ENCODE measurements at places on chromosomes 2 and 18. TPM values are rescaled to one million over a fixed set of nuclear protein-coding genes. Genes with fewer than 3 reads are reported as not detected.
A peak's percentile ranks its signal among the peaks of the same experiment; 100 is the strongest.

DNA sequence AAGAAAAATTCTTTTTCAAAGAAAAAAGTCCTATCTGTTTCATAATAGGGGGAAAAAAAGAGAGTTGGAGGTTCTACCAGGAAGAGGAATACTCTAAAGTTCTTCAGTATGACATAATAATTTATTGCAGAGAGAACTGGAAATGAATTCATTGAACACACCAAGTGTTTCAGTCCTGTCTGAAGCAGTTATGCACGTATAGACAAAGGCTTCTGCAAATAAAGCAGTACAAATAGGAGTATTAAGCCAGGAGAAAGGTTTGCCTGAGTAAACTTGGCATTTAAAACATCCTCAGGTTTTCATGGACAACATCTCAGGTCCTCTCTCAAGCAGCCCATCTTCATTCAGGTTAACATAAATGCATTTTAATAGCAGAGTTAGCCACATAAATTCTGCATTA is 141.6 kb downstream of the CCDC148 start:
- no peak for DNase-seq

- DNase-seq, result no peak
Observed at GRCh38 chr2:28642796-28643195, 108.8 kb upstream of the PPP1CB start.

- no peak for DNase-seq
Observed at GRCh38 chr18:8411492-8411891, 197.7 kb upstream of the RAB12 start.

GRCh38 chr2:160225722-160226121 is 25.6 kb upstream of the ITGB6 start:
- no peak for DNase-seq

Gene REG3G
- total RNA-seq, result not detected

DNA sequence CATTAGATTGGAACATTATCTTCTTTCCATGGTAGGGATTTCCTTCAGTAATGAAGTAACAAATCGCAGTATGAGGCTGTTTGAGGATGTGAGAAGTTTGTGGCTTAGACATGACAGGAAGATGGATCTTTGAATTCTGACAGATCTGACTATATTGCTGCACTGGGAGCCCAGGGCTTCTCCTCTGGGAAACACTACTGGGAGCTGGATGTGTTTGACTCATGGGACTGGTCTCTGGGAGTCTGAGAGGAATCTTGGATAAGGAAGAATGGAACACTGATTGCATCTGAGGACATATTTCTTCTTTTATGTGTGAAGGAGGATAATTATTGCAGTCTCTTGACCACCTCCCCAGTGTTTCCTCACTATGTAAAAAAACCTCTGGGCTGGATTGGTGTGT is 77.2 kb upstream of the ST6GAL2 start:
- DNase-seq, result no peak

- DNase-seq, result no peak
Observed at GRCh38 chr2:61631321-61631720, 93.2 kb upstream of the XPO1 start.

DNA sequence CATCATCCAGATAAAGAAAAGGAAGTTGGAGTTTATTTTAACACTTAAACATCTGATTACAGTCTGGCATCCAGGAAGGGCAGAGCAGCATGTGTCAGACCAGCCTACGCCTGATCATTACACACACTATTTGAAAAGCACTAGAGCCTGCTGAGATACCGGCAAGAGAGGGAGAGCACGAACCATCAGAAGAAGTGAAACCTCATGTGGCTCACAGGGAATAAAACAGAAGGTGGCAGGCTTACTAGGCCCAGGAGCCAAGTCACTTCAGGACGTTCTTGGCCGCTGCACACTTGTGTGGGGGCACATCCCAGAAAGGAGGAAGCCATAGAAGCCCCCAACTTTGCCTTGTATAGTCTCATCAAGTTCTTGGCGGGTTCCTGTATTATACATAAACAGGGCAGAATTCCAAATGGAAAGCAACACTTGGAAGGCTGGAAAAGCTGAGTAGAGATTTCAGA is 105.5 kb downstream of the UGGT1 start:
- DNase-seq, result no peak

DNA sequence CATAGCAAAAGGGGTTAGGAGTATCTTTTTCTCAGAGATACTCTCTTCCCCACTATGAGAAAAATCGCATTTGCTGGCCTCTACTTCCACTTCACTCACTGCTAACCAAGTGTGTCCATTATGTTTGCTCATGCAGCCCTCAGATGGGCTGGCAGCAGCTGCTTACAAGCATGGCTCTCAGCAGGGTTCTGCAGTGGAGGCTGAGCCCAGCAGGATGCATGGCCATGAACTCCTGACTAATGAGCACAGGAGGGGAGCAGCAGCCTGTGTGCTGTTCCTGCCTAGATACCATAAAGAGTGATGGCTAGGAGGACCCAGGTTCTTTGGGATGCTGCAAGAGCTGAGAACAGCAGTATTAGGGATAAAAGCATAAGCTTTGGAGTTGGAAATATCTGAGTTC is 316.9 kb upstream of the THSD7B start:
- DNase-seq, result no peak

GRCh38 chr2:182655750-182656149 is 60.3 kb upstream of the DNAJC10 start:
- DNase-seq, result no peak

GRCh38 chr2:151025816-151026215 is 235.8 kb downstream of the RBM43 start:
- DNase-seq, result no peak

DNA sequence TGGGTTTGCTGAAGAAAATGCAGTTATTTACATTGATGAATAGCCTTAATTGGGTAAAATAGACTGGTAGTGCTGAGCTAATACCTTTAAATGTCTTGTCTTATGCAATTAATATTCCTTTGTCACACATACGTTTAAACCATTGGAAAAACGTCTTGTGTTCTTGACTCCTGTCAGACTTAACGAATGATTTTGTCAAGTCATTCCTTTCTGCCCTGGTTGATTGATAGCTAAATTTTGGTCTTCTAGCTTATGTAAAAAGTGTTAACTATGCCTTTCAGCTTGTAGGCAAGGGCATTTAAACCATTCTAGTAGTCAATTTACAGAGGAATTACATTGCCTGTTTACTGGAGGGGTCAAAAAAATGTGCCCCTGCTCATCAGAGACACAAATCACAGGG is 105.8 kb upstream of the LRRTM1 start:
- no peak for DNase-seq

Gene ANKRD39
- 11.6 TPM for total RNA-seq

Gene SLC35F5
- 320 TPM for total RNA-seq

- DNase-seq, result no peak
Observed at GRCh38 chr2:122955776-122956175, 1069.3 kb upstream of the CNTNAP5 start.

Gene CELF4
- total RNA-seq, result not detected

Gene UPP2
- 0.11 TPM for total RNA-seq

Gene SPR
- total RNA-seq, result 29.4 TPM

- no peak for DNase-seq
Observed at GRCh38 chr18:13453714-13454113, 235.2 kb downstream of the LDLRAD4 start.

Gene TRIP12
- total RNA-seq, result 273 TPM

Gene NEU2
- not detected for total RNA-seq

- DNase-seq, result no peak
Observed at GRCh38 chr18:75097491-75098225, 111.3 kb downstream of the PTGR3 start.

Gene PLEK
- total RNA-seq, result 11.8 TPM

DNA sequence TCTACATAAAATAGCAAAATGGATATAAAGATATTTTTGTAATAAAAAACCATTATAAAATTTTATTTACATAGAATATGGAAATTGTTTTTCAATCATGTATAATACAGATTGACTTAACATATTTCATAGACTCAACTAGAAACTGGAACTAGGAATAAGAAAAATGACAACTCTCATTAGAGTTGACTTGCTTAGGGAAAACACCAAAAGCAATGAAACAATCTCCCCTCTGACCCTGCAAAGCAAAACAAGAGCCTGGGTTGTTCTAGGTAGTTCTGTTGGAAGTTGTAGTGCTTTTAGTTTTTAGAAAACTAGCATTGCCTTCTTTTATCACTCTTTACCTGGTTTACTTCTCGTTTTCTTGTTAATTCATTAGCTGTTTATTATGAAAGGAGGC is 32.2 kb upstream of the MTIF2 start:
- DNase-seq, result no peak

GRCh38 chr2:47508641-47509040 is 105.7 kb downstream of the MSH2 start:
- DNase-seq, result no peak

- peak; percentile 31 for DNase-seq
Observed at GRCh38 chr2:42105330-42106256, 57.8 kb downstream of the PKDCC start.

DNA sequence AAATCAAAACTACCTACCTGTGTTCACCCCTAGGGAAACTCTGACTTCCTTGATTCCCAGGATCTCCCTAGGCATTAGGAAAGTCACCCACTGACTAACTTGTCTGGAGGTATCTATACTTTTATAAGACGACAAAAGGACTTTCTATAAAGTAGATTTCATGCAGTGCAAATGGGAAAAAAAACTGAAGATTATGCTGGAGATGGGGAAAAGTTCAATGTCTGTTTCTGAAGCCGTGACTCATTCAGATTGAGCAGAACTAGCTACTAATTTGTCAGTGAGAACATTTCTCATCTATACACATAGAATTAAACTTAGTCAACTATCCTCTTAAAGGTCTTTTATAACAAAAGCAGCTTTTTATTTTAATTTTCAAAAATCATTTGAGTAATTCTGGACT is 6.0 kb downstream of the SEPTIN10 start:
- no peak for DNase-seq

GRCh38 chr18:62883937-62884735 is 168.8 kb downstream of the PHLPP1 start:
- DNase-seq, result no peak

- no peak for DNase-seq
Observed at GRCh38 chr2:199646439-199646838, 188.7 kb upstream of the SATB2 start.

DNA sequence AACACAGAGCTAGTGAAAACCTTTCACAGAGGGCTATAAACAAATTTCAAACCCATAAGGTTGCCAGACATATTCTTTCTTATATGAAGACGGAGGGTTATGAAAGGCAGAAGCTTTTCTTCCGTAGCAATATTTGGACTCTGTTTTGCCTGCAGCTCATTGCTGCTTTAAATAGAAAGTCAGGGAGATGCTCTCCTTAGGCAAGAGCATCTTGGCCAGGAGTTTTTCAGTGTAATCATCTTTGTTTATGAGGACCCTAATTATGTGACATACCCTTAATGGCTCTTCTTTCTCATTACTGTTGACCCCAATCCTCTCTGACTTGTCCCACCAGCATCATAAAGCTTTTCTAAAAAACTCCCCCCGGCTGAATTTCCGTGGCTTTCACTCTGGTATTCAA is 433.4 kb upstream of the NRXN1 start:
- no peak for DNase-seq

DNA sequence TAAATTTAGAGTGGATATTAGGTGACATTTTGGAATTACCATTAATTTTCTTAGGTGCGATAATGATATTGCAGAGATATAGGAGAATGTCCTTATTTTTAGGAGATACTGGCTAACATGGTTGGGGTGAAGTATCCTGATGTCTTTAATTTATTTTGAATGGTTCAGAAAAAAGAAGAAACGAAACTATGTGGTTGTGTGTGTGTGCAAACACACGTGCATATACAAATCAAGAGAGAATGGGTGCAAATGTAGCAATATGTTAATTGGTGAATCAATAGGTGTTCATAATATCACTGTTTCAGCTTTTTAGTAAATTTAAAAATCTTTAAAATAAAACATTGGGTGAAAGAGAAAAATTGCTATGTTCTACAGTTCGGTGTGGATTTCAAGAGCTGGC is 140.9 kb downstream of the DIS3L2 start:
- DNase-seq, result no peak

DNA sequence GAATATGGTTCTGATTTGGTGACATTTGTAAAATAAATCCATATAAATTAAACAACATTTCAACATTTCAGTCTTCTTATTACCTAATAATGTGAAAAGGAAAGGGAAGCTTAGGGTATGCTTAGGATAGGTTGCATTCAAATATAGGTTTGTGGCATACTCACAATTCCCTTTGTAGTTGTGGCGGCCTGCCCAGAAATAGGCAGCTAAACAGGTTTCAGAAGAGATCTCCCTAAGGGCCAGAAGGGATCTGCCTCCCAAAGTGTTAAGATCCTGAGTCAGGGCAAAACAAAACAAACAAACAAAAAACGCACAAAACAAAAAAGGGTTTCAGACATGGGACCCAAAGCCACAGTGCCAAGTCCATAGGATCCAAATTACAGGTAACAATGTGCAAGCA is 41.4 kb upstream of the TCF7L1 start:
- no peak for DNase-seq

Gene LCT
- total RNA-seq, result not detected

Gene ATP9B
- total RNA-seq, result 30.6 TPM

Data from thyroid gland (tissue), 4 donors.